Colonic mucosa (tissue), 4 donors: ENCODE measurements at places on chromosomes 4 and X. TPM values are rescaled to one million over a fixed set of nuclear protein-coding genes. Genes with fewer than 3 reads are reported as not detected.

DNA sequence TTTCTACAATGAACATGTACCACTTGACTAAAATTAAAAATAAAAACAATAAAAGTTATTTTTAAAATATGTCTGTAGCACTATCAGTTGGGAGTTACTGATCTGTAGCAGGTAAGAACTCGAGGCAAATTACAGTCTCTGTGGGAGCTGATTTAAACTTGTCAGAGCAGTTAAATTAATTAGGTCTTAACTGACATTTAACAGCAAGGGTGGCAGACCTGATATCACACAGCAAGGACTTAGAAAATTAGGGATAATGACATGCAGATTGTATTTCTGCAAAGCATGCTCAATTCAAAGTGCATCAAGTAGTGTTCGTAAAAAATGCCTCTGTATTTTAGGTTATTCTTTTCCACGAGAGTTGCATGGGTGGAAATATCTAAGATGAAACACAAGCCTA, 208.9 kb downstream of the SPATA18 start:
- no peak overlapping the region for H3K4me3 ChIP-seq
- H3K36me3 ChIP-seq: no peaks in the 10 kb centered on the region
- no peak for DNase-seq
- H3K27ac ChIP-seq: no peak overlapping the region

DNA sequence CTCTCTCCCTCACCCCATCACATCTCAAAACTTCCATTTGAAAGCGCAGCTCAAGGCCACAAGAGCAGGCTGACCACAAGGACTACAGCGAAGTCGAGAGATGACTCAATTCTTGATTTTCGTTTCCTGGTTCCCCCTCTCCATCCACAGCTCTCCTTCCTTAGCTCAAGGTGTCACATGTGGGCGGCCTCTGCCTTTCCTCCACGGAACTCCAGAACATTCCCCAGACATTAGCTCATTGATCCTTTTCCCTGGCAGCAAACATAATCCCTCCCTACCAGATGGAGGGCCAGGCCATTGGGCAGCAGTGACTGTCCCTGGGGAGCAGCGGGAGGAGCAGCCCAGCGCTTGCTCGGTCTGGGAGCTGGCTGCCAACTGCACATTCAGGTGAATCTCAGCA, 56.3 kb downstream of the CCDC149 start:
- no peak for DNase-seq
- no peak overlapping the region for H3K27ac ChIP-seq
- H3K36me3 ChIP-seq: no peaks in the 10 kb centered on the region
- no peaks in the 10 kb centered on the region for H3K27me3 ChIP-seq
- no peaks in the 10 kb centered on the region for H3K4me1 ChIP-seq

- no peaks in the 10 kb centered on the region for H3K36me3 ChIP-seq
These were observed 167.1 kb downstream of the AMELX start for GRCh38 chrX:11460347-11460746.

CENPVL1 gene
- not detected for total RNA-seq

- no peak overlapping the region for H3K4me3 ChIP-seq
- no peak overlapping the region for H3K27ac ChIP-seq
- DNase-seq: peak; percentile 20
- H3K4me1 ChIP-seq: no peaks in the 10 kb centered on the region
- no peaks in the 10 kb centered on the region for H3K27me3 ChIP-seq
These were observed 141.3 kb upstream of the NALF2 start for GRCh38 chrX:69362856-69363255.

DNA sequence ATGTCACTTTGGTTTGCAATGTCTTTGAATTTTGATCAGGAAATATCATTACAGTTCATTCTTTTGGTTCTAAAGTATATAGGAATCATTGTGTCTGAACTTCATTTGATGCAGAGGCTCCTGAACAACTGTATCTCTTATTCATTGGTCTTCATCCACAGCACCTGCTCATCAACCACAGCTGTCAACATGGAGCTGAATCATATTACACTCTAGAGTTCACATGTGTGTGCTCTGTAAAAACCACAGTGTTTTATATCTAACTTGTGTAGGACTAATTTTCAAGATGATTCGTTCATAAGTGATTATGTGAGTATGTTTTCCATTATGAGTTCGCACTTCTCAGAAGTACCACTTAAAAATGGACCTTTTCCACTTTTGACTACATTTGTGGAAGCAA, 643.3 kb upstream of the FAM241A start:
- H3K4me1 ChIP-seq: no peaks in the 10 kb centered on the region
- no peaks in the 10 kb centered on the region for H3K36me3 ChIP-seq
- no peak overlapping the region for H3K4me3 ChIP-seq
- H3K27me3 ChIP-seq: no peaks in the 10 kb centered on the region
- no peak for DNase-seq

FGF13 gene
- total RNA-seq: 1.6 TPM

- H3K36me3 ChIP-seq: no peaks in the 10 kb centered on the region
- H3K27me3 ChIP-seq: no peaks in the 10 kb centered on the region
- H3K4me1 ChIP-seq: no peaks in the 10 kb centered on the region
- DNase-seq: no peak
These were observed 64.8 kb downstream of the TMEM131L start for GRCh38 chr4:153531000-153531358.

PABPC1L2A gene
- not detected for total RNA-seq

GRCh38 chr4:41939016-41939626, 3.9 kb downstream of the TMEM33 start:
- H3K27ac ChIP-seq: no peak overlapping the region
- H3K36me3 ChIP-seq: peaks cover 4% of the 10 kb centered on the region
- H3K4me3 ChIP-seq: no peak overlapping the region
- no peaks in the 10 kb centered on the region for H3K27me3 ChIP-seq
- H3K4me1 ChIP-seq: no peaks in the 10 kb centered on the region

GRCh38 chr4:73391774-73392173, 12.3 kb upstream of the ALB start:
- no peak overlapping the region for H3K4me3 ChIP-seq
- no peaks in the 10 kb centered on the region for H3K27me3 ChIP-seq
- H3K4me1 ChIP-seq: no peaks in the 10 kb centered on the region
- H3K36me3 ChIP-seq: no peaks in the 10 kb centered on the region
- H3K27ac ChIP-seq: no peak overlapping the region

ADGRL3 gene
- 4.4 TPM for total RNA-seq

ZNF518B gene
- 15.3 TPM for total RNA-seq

GRCh38 chr4:168259096-168259495, 59.5 kb downstream of the DDX60 start:
- H3K27ac ChIP-seq: no peak overlapping the region
- no peaks in the 10 kb centered on the region for H3K36me3 ChIP-seq
- H3K4me1 ChIP-seq: no peaks in the 10 kb centered on the region
- no peaks in the 10 kb centered on the region for H3K27me3 ChIP-seq
- no peak overlapping the region for H3K4me3 ChIP-seq
- DNase-seq: no peak

DNA sequence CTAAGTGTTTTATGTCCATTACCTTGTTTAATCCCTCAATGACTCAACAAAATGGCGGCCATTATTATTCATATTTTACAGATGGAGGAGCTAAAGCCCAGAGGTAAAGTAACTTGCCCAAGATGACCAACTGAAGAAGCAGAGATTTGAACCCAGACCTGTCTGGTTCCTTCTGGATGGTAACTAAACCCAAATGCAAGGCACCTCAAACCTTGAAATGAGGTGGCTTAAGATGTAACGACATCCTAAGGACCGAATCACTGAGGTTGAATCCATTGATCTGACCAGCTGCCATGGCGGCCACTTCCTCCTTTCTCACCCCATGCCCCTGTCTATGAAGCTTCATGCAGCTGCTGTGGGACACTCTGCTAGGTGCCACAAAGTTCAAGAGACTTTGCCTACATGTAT, 932 bp downstream of the TLR10 start:
- H3K4me1 ChIP-seq: no peaks in the 10 kb centered on the region
- DNase-seq: no peak
- H3K4me3 ChIP-seq: no peak overlapping the region

DNA sequence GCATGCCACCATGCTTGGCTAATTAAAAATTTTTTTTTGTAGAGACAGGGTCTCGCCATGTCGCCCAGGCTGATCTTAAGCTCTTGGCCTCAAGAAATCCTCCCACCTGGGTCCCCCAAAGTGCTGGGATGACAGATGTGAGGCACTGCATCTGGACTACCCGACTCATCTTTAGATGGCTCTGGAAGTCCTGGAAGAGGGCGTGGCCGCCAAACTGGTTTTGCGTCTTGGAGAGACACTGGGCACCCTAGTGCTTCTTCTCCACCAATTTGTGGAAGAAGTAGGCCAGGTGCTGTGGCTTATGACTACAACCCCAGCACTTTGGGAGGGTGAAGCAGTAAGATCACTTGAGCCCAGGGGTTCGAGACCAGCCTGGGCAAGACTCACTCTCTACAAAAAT, 47.6 kb downstream of the HOPX start:
- DNase-seq: no peak
- no peak overlapping the region for H3K27ac ChIP-seq
- H3K4me1 ChIP-seq: no peaks in the 10 kb centered on the region
- no peaks in the 10 kb centered on the region for H3K36me3 ChIP-seq
- no peaks in the 10 kb centered on the region for H3K27me3 ChIP-seq
- H3K4me3 ChIP-seq: no peak overlapping the region

TRPC3 gene
- total RNA-seq: not detected

GRCh38 chr4:47209833-47210232, 178.5 kb downstream of the GABRB1 start:
- H3K27ac ChIP-seq: no peak overlapping the region
- DNase-seq: no peak
- H3K4me3 ChIP-seq: no peak overlapping the region
- no peaks in the 10 kb centered on the region for H3K27me3 ChIP-seq
- no peaks in the 10 kb centered on the region for H3K36me3 ChIP-seq

GRCh38 chrX:69424910-69425309, 79.2 kb upstream of the NALF2 start:
- DNase-seq: no peak
- no peaks in the 10 kb centered on the region for H3K27me3 ChIP-seq
- H3K4me3 ChIP-seq: no peak overlapping the region
- H3K36me3 ChIP-seq: no peaks in the 10 kb centered on the region
- no peaks in the 10 kb centered on the region for H3K4me1 ChIP-seq

- H3K27me3 ChIP-seq: no peaks in the 10 kb centered on the region
- H3K36me3 ChIP-seq: no peaks in the 10 kb centered on the region
- no peak for DNase-seq
- no peak overlapping the region for H3K27ac ChIP-seq
- H3K4me3 ChIP-seq: no peak overlapping the region
- no peaks in the 10 kb centered on the region for H3K4me1 ChIP-seq
These were observed 63.8 kb downstream of the PRDM5 start for GRCh38 chr4:120858776-120859175.

FAM184B gene
- 0.19 TPM for total RNA-seq

GRCh38 chr4:17580969-17581368, 4.0 kb downstream of the LAP3 start:
- no peak overlapping the region for H3K27ac ChIP-seq
- no peak for DNase-seq
- no peak overlapping the region for H3K4me3 ChIP-seq
- H3K4me1 ChIP-seq: no peaks in the 10 kb centered on the region

GRCh38 chrX:138890491-138890890, 179.0 kb upstream of the FGF13 start:
- H3K36me3 ChIP-seq: no peaks in the 10 kb centered on the region
- no peak overlapping the region for H3K27ac ChIP-seq
- no peaks in the 10 kb centered on the region for H3K4me1 ChIP-seq
- no peaks in the 10 kb centered on the region for H3K27me3 ChIP-seq

DNA sequence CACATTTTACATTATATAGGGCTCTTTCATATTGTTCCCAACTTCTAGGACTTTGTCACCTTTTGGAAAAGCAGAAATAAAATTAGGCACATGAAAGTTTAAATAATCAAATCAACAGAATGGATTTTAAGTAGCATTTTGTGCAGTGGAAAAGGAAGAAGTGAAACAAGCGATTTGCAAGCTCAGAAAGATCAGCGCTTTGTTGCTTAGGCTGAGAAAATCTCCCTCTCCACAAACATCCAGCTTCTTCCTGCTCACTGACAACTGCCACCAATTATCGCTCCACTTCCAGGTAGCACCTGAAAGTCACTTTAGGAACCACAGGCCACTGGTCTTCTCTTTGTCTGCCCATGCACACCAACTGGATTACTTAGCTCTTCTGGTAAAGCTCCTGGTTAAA, 2.0 kb upstream of the PDK3 start:
- H3K27ac ChIP-seq: no peak overlapping the region
- no peaks in the 10 kb centered on the region for H3K27me3 ChIP-seq
- no peak for DNase-seq

GRCh38 chr4:112173593-112174558, 28.6 kb downstream of the FAM241A start:
- H3K4me1 ChIP-seq: no peaks in the 10 kb centered on the region
- no peaks in the 10 kb centered on the region for H3K36me3 ChIP-seq
- H3K27ac ChIP-seq: no peak overlapping the region
- H3K4me3 ChIP-seq: no peak overlapping the region
- DNase-seq: peak; percentile 27

DNA sequence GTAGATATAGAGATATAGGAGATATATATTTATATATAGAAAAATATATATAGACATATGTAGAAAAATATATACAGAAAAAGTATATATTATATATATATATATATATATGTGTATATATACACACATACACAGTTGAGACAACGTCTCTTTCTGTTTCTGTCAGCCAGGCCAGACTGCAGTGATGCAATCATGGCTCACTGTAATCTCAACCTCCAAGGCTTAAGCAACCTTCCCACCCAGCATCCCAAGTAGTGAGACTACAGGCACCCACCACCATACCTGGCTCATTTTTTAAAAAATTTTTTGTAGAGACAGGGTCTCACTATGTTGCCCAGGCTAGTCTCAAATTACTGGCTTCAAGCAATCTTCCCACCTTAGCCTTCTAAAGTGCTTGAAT, 426.3 kb downstream of the GPM6A start:
- H3K27ac ChIP-seq: no peak overlapping the region
- DNase-seq: no peak
- no peaks in the 10 kb centered on the region for H3K36me3 ChIP-seq
- H3K27me3 ChIP-seq: no peaks in the 10 kb centered on the region
- no peaks in the 10 kb centered on the region for H3K4me1 ChIP-seq

- H3K27me3 ChIP-seq: no peaks in the 10 kb centered on the region
- DNase-seq: no peak
- no peak overlapping the region for H3K4me3 ChIP-seq
- H3K27ac ChIP-seq: no peak overlapping the region
- no peaks in the 10 kb centered on the region for H3K4me1 ChIP-seq
These were observed 54.4 kb downstream of the CBR4 start for GRCh38 chr4:168955674-168956073.

DNA sequence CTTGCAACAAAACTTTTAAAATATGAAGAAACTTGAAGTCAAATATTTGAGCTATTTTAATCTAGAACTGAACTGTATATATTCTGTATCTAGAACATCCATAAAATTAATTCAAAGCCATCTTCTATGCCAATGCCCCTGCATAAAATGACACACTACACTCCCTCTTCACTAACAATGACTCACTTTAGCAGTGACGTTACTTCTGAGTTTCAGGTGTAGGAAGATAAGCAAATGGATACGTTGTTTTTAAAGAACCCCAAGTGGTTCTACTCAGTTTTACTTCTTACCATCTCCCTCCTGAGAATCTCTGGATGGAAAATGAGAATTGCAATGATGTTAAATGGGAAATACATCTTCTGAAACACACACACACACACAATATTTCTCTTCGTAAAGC, 45.2 kb downstream of the CXXC4 start:
- no peaks in the 10 kb centered on the region for H3K36me3 ChIP-seq
- H3K4me1 ChIP-seq: no peaks in the 10 kb centered on the region
- no peak overlapping the region for H3K27ac ChIP-seq
- DNase-seq: no peak
- no peaks in the 10 kb centered on the region for H3K27me3 ChIP-seq

CT45A10 gene
- not detected for total RNA-seq

GRCh38 chr4:21678711-21679110, 269.9 kb downstream of the KCNIP4 start:
- no peak overlapping the region for H3K27ac ChIP-seq
- no peaks in the 10 kb centered on the region for H3K27me3 ChIP-seq
- H3K4me1 ChIP-seq: no peaks in the 10 kb centered on the region
- no peaks in the 10 kb centered on the region for H3K36me3 ChIP-seq

SLC34A2 gene
- 3.3 TPM for total RNA-seq
